ENCODE measurements at places on chromosomes 3 and 15. TPM values are rescaled to one million over a fixed set of nuclear protein-coding genes. Genes with fewer than 3 reads are reported as not detected.

Gene APOD
- total RNA-seq = 1.6 TPM

Gene GNAT1
- total RNA-seq = not detected

Gene TM4SF1
- 140 TPM for total RNA-seq

Gene COLQ
- 0.66 TPM for total RNA-seq

Gene IL17RE
- 1.5 TPM for total RNA-seq

Gene SCAMP2
- 26.1 TPM for total RNA-seq

Gene GPR160
- total RNA-seq = 0.29 TPM

Gene GP5
- 0.17 TPM for total RNA-seq

Gene CEMIP
- total RNA-seq = 613 TPM

Gene TRPM1
- not detected for total RNA-seq

Gene MKRN3
- total RNA-seq = 3.0 TPM

Gene MED12L
- total RNA-seq = 0.44 TPM

Gene DAZL
- not detected for total RNA-seq

Gene TRIM42
- total RNA-seq = not detected

Gene MB21D2
- total RNA-seq = 6.1 TPM

Gene GPR149
- total RNA-seq = not detected

Gene GOLGA8J
- total RNA-seq = not detected

Gene MAN2A2
- 13.2 TPM for total RNA-seq

Gene PIGX
- 10.6 TPM for total RNA-seq

Gene GASK1A
- total RNA-seq = 4.5 TPM

Gene ISG20
- total RNA-seq = 4.8 TPM

Gene GRK7
- under 0.01 TPM for total RNA-seq

Gene BDH1
- 1.7 TPM for total RNA-seq

Gene SLC15A2
- 0.50 TPM for total RNA-seq

Gene HTR3E
- total RNA-seq = not detected

Data from smooth muscle cell of trachea (primary cell).